ENCODE measurements at places on chromosomes 13 and 19.

GRCh38 chr13:42320375-42320787, 48.4 kb downstream of the AKAP11 start:
- DNase-seq: no peak

DNA sequence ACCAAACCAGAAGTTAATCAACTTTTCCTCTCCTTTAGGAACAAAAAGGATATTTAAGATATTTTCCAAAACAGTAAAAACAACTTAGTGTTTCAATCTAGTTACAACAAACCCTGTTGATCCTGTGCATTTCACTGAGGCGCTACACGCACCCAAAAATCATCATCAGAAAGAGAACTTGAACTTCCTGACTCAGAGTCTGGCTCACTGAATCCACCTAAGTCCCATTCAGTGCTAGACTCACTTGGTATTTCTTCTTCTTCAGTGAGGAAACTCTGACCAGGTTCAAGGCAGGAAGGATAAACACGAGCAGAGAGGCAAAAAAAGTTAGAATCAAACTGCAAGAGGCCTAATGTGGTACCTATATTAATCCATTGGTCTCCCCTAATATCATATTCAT, 2.2 kb downstream of the KBTBD6 start:
- no peak for DNase-seq

- no peak for DNase-seq
Observed at GRCh38 chr13:78784014-78784750, 125.2 kb upstream of the OBI1 start.

GRCh38 chr13:86324191-86324590, 525.0 kb upstream of the SLITRK6 start:
- no peak for DNase-seq

- DNase-seq: no peak
Observed at GRCh38 chr13:113141601-113141970, 16.9 kb upstream of the PROZ start.

DNA sequence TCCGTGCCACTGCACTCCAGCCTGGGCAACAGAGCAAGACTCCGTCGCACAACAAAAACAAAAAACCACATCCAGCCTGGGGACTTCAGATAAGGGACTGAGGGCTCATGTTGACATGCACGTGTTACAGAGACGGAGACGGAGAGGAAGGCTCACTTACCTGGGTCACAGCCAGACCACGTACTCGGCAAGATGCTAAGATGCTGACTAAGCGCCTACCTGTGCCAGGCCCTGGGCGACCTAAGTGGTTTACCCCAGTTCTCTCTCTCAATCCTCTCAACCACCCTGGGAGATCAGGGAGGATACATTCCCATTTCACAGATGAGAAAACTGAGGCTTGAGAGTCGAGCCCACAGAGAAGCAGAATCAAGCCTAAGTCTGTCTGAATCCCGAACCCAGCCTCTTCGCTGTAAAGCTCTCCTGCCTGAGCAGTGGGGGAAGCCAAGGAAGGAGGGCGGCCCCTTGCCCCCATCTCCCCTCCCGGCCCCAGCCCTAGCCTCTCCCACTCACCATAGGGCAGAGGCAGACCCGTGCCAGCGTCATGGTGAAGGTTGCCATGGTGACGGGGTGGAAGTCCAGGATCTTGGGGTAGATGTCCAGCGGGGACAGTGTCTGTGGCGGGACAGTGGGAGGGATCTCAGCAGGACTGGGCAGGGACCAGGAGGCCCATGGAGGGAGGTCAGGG, 13.5 kb downstream of the ERCC2 start:
- DNase-seq: no peak
